GM13976 (cell line): ENCODE measurements at places on chromosomes 4 and X.
A peak's percentile ranks its signal among the peaks of the same experiment; 100 is the strongest.

DNA sequence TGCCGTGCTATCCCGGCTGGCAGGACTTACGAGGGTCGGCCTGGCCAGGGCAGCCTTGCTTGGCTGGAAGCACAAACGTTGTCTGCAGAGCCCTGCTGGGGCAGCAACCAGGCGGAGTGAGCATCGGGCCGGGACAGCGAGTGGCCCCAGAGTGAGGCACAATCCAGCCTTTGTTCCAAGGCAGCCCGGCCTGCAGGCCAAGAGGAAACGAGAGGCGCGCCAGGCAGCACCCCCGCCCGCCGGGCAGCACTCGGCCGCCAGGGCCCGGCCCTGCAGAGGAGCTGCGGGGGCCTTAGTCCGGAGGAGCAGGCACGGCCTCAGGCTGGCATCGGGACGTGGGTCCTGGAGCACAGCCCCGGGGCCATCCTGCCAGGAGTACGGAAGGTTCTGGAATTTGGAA lies 24.1 kb downstream of the FGFRL1 start:
- DNase-seq: no peak

DNA sequence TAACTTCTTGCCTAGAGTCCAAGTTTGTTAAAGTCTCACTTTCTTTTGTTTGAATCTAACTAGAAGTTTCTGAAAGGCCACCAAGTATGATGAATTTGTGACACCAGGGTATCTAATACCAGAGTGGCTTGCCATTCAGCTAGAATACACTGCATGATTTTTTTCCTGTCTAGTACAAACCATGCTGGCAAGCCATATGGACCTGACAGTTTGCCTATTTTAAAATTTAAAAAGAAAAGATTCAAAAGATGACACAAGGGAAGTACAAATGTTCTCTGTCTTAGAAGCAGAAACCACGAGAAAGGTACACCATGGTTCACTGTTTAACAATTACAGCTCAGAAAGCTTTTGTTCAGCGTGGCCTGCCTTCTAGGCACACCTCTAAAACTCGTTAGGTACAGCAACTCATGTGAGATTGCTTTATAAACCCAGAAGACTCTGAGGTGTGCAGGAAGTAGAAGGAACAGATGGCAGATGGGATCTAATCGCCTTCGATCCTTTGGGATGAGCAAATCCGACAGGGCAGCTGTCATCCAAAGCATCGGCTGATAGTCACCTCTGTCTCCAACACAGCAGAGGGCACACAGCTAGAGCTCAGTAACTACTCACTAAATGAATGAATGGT lies 35.4 kb upstream of the CENPU start:
- no peak for DNase-seq

DNA sequence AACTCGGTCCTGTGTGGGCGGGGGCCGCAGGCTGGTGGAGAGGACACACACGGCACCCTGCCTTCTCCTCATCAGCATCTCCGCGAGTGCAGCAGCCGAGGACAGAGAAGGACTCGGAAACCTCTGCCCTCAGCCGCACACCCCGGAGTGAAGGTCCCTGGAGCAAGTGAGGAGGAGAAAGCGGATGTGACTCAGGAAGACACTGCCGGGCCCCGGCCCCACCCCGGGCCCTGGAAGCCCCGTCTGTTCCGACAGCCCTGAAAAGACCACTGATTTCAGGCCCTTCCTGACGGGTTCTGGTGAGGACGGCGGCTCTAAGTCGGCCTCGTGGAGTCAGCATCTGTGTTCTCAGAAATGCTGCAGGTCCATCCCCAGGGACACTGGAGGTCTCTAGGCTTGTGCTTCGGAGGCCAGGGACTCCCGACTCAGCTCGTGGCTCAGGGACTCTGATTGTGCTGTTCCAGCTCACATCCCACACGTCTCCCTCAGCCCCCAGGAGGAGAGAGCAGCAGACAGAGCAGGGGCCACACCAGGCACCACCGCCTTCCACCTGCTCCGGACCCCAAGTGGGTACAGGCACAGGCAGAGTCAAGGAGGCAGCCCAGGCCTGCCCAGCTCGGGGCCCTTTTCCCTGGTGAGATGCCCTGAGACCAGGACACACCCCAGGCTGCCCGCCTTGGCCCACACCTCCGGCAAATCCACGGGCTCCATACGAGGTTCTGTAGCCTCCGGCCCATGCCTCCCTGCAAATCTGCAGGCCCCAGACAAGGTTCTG lies 134.5 kb upstream of the NKX1-1 start:
- no peak for DNase-seq

DNA sequence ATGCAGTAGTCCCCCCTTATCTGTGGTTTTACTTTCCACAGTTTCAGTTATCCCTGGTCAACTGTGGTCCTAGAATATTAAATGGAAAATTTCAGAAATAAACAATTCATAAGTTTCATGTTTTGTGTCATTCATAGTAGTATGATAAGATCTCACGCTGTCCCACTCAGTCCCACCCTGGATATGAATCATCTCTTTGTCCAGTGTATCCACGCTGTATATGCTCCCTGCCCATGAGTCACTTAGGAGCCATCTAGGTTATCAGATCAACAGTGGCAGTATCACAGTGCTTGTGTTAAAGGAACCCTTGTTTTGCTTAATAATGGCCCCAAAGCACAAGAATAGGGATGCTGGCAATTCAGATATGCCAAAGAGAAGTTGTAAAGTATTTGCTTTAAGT lies 16.2 kb upstream of the SYTL4 start:
- DNase-seq: no peak

- no peak for DNase-seq
Measured at GRCh38 chrX:44400588-44400987, 57.1 kb upstream of the EFHC2 start.

GRCh38 chrX:24513416-24513815 lies 48.3 kb downstream of the PDK3 start:
- peak; percentile 48 for DNase-seq

DNA sequence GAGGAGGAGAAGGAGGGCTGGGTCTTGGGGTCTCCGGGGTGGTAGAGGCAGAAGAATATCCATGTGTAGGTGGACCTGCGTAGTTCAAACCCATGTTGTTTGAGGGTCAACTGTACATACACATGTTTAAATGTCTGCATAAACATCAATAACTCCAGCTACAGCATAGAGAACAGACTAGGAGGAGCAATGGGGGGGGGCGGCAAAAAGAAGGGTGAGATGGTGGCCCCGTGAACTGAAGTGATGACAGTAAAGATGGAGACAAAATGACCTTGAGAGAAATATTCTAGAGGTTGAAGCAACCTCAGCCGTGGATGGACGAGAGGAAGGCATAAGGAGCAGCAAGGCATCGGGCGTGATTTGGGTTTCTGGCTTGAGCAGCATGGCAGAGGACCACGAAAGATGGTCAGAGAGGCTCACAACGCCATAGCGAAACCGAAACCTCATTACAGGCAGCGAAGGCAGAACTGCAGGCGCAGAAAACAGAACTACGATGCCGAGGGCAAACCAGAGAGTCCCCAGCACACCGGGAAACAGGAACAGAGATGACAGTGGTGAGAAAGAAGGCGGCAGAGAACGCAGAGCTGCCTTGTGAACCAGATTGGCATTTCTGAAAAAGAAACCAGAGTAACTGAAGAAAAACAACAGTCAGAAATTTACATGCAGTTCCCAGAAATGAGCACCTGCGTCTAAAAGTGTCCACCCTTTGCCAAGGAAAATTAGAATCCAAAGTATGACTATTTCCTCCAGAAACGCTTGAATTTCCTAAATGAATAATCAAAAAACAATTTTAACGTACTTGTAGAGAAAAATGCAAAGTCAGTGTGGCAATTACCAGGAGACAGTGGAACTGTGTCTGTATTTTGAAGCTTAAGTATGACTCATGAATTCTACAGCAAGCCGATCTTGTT lies 50.3 kb upstream of the ENPP6 start:
- peak; percentile 72 for DNase-seq

GRCh38 chrX:22634751-22635150 lies 362.0 kb downstream of the CBLL2 start:
- no peak for DNase-seq

DNA sequence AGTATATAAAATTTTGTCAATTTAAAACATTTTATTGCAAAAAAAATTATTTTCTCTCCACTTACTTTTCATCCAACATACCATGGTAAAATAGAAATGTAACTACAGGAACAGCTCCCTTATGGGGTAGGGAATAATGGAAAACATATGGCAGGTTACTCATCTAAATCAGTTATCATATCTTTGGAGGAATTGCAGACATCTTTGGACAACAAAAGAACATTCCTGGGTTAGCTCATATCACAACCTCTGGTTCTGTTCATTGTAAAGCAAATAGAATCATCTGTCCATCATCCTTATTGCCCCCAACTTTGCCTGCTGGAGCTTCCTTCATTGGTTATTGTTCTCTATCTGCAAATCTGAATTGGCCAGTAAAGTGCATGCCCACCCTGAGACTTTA lies 387.5 kb upstream of the GRID2 start:
- no peak for DNase-seq

DNA sequence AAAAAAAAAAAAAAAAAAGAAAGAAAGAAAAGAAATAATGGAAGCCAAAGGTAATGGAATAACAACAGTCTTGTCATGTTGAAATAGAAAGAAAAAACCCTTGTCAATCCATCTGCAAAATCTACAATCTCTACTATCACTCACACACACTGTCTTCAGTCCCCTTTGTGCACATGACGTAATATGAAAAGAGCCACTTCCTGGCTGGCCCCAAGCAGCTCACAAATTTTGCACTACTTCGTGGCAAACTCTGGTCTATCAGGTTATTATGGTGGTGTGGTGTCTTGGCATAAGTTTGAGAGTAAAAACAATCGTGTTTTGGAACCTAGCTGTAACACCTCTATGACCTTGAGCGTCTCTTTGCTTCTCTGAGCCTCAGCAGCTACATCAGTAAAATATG lies 8.3 kb upstream of the AFAP1 start:
- DNase-seq: no peak

DNA sequence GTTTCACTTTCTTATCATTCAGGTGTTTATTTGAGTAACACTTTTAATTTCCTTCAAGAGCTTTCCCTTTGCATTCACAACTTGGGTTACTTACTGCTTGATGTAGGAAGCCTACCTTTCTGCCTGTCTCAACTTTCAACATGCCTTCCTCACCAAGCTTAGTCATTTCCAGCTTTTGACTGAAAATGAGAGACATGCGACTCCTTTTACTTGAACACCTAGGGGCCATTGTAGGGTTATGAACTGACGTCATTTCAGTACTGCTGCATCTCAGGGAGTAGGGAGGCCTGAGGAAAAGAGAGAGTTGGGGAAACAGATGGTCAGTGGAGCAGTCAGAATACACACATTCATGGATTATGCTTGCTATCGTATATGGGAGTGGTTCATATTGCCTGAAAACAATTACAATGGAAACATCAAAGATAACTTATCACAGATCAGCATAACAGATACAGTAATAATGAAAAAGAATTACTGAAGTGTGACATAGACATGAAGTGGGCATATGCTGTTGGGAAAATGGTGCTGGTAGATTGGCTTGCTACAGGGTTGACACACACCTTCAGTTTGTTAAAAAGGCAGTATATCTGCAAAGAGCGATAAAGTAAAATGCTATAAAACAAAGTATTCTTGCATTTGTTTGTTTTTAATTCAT lies 25.7 kb downstream of the USP53 start:
- peak; percentile 41 for DNase-seq

GRCh38 chrX:97030463-97030862 lies 146.8 kb downstream of the RPA4 start:
- no peak for DNase-seq

DNA sequence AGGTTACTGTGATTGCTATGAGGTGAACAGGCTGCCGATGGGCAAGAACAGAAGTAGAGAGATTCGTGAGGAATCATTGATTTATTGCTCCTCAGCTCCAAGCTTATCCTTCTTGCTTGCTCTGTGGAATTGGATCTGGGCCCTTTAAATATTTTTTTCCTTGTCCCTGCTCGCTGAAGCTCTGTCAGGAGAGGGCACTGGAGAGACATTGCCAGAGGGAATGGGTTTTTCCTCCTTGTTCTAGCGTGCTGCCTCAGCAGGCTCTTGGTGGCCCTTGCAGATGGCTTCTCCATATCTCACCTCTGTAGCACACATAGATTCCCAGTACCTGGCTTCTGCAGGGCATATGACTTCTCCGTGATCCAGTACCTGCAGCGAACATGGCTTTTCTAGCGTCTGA lies 67.4 kb downstream of the CNGA2 start:
- no peak for DNase-seq

- DNase-seq: no peak
Measured at GRCh38 chrX:39337451-39337850, 536.2 kb downstream of the MID1IP1 start.
